Posterior cingulate gyrus (tissue), 11 donors: ENCODE measurements at places on chromosomes 4 and X.
A peak's percentile ranks its signal among the peaks of the same experiment; 100 is the strongest.

DNA sequence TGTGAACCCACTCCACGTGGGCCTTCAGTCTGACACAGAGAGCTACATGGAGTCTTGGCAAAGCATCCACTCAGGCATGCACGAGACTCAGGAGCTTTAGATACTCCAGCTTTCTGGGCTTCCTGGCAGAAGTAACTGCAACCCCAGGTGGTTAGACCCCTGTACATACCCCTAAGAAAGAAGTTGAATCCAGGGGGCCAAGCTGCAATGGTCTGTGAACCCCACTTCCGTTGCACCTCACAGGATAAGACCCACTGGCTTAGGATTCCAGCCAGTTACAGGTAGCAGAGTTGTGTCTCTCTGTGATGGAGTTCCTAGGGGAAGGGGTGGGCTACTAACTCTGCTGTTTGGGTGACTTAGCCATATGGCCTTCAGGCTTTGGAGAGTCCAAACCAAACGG is 21.4 kb upstream of the FAAH2 start:
- no peak for DNase-seq

- DNase-seq = no peak
Observed at GRCh38 chr4:38106886-38107514, 146.8 kb downstream of the PTTG2 start.

DNA sequence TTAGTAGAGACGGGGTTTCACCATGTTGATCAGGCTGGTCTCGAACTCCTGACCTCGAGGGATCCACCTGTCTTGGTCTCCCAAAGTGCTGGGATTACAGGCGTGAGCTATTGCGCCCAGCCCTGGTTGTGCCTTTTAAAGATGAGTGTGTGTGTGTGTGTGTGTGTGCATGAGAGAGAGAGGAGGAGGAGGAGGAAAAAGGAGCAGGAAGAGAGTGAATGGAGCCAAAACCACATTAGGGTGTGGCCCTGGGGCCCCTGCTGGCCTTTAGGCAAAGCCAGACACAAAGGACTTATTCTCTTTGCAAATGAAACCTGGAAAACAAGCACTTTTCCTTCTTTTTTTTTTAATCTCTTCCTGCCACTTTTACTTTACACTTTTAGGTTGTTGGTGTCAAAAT is 48.2 kb upstream of the KLF3 start:
- no peak for DNase-seq

- DNase-seq = no peak
Observed at GRCh38 chr4:3145234-3145924, 70.9 kb downstream of the HTT start.

- no peak for DNase-seq
Observed at GRCh38 chrX:50327235-50327634, 122.7 kb downstream of the CCNB3 start.

DNA sequence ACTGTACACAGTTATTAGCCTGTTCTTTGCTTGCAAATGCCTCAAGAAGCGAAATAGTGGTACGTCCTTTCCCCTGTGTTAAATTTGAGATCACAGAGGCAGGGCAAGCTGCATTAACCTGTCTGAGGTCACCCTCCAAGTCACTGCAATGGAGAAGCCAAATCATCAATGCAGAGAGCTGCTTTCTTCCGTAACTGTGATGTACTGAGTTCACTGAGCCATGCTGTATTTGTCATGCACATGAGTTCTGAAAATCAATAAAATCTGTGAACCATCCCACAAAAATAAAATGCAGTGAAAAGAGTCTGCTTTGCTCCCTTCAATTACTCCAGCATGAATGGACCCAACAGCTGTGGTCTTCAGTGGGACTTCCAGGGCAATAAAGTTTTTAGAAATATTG is 393.5 kb downstream of the KCNIP4 start:
- no peak for DNase-seq

GRCh38 chr4:152640058-152640921 is 39.5 kb downstream of the TMEM154 start:
- DNase-seq = no peak

GRCh38 chr4:93116624-93117023 is 711.9 kb upstream of the ATOH1 start:
- DNase-seq = no peak

DNA sequence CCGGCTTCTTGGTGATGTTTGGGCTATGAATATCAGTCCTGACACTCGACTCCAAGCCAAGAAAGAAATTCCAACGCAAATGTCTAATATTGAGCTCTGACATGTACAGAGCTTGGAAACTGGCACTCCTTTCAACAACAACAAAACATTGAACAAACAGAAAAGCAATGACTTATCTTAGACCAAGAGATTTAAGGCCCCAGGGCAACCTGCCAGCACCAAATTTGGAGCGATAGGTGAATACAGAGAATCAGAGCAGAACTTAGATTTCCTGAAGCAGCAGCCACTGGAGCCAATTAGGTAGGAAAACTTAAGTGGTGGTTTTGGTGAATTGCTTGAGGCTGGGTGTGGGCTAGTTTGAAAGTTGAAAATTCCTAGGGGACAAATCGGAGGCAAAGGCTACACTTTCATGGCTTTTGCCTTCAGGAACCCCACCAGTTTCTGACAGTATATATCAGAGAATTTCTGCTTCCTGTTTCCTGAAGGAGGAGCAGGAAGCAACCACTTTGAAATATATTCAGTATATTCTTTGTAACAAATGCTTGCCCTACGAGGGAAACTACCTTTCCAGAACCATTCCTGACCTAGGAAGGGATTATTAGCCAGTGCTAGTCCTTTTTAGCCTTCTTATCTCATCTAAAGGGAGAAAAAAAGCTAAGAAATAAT is 10.1 kb upstream of the FMR1 start:
- DNase-seq = no peak

GRCh38 chr4:176123710-176124407 is 58.2 kb downstream of the WDR17 start:
- DNase-seq = peak; percentile 66

- DNase-seq = no peak
Observed at GRCh38 chr4:66572949-66573348, 902.7 kb upstream of the EPHA5 start.

- DNase-seq = no peak
Observed at GRCh38 chr4:74661427-74662201, 132.7 kb downstream of the BTC start.

- DNase-seq = no peak
Observed at GRCh38 chrX:71958281-71958675, 47.6 kb downstream of the NHSL2 start.

- no peak for DNase-seq
Observed at GRCh38 chr4:3634894-3635820, 102.9 kb upstream of the LRPAP1 start.

GRCh38 chr4:169233691-169234090 is 37.1 kb downstream of the SH3RF1 start:
- DNase-seq = no peak

DNA sequence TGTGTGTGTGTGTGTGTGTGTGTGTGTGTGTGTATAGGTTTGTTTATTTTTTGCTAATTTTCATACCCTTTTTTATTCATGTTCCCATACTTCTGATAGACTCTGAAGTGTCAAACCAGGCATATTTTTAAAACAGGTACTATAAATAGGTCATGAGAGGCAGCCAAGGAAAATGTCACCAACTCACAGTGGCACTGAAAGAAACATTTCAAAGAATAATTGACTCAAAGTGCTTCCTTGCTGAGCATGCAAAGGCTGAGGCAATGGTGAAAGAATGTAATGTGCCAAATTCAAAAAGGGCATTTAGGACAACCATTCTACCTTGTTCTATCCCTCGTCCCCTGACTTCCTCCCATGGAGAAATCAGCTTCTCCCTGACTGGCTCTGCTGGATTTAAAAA is 95.5 kb downstream of the EIF4E start:
- DNase-seq = no peak

DNA sequence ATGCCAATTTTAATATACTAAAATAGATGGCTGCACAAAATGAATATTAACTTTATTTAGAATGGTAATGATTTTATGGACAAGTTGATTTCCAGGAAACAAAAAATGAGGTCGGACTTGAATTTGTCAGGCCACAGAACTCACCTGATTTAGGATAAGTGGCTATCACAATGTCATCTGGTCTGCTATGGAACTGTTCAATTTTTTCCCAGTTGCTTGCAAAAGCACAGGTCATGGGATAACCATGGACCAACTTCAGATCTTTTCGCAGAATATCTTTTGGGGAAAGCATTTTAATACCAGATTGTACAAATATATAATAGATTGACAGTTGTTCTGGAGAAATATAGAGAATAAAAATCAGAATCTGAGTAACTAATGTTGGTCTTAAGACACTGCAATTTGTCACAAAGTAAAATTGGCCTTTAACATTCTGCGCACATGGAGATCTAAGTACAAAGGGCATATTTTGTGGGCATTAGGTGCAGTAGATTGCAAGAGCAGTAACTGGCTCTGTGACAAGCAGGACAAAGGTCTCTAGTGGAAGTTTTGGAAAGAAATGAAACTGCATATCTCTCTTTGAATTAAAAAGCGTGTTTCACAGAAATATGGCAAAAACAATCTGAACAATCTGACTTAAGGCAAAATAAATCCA is 5.4 kb downstream of the SULT1B1 start:
- no peak for DNase-seq

- no peak for DNase-seq
Observed at GRCh38 chr4:119774840-119775239, 146.2 kb upstream of the PDE5A start.

GRCh38 chr4:85777908-85778631 is 303.1 kb downstream of the ARHGAP24 start:
- DNase-seq = no peak

DNA sequence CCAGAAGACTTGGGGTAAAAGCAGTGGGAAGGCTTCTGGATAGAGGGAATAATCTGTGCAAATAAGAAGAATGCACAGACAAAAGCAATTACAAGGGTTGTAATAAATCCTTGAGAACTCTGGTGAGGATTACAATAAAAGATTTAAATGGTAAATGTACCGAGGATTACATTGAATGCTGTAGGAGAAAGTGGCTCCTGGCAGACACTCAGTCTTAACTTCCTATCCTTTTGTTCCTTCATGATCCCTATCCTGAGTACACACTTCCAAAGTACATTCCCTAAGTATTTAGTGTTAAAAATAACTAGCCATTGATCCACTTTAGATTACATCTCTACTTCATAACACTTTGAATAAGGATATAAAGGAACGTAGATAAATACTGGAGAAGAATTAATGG is 205.4 kb downstream of the SPATA18 start:
- DNase-seq = no peak

GRCh38 chr4:105630670-105631655 is 77.5 kb downstream of the INTS12 start:
- no peak for DNase-seq

DNA sequence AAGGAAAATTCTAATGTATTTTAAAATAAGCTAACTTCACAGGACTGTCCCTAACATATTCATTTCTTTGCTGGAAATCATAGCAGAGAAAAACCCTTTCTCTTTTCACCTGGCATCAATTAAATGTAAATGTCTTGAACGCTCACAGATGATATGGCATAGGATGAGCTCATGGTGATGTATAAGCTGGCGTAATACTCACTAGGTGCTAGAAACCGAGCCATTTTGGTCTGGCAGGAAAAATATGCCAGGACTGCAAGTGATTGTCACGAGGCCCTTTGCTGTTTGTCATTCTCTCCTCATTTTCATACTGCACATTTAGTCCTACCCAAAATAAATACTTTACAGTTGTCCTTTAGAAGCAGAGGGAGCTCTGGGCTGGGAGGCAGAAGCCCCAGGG is 222.7 kb upstream of the LNX1 start:
- no peak for DNase-seq

- DNase-seq = no peak
Observed at GRCh38 chrX:39756086-39756883, 341.5 kb downstream of the BCOR start.

DNA sequence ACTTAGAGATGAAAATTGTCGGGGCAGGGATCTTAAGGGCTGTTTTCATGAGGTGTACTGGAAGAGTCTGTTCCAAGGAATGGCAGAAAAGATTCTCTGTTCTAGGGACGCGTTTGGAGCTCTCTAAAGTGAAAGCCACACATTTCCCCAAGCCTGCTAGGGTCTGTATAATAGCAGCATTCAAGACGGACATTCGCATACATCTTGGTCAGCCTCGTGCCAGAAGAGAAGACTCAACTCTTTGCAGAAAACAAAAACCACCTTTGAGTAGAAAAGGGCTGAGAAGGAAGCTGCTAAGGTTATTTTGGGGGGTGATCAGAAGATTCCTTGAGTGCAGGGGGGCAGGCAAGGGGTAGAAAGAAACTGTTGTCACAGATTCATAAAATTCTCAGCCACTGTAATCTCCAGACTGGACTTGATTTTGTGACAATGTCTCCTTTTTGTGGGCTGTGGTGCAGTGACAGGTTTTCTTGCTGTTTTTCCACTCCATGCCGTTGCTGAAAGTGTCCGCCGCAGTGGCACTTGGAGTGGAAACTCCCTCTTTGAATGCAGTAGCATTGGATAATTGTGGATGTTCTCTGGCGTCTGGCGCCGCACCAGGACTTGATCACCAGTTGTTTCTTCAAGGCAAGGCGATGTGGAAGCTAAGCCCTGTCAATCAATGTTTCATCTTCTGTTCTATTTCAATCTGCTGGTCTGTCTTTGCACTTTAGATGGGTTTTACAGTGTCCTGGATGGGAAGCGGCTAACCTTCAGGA is 2.9 kb downstream of the GYG2 start:
- DNase-seq = no peak

DNA sequence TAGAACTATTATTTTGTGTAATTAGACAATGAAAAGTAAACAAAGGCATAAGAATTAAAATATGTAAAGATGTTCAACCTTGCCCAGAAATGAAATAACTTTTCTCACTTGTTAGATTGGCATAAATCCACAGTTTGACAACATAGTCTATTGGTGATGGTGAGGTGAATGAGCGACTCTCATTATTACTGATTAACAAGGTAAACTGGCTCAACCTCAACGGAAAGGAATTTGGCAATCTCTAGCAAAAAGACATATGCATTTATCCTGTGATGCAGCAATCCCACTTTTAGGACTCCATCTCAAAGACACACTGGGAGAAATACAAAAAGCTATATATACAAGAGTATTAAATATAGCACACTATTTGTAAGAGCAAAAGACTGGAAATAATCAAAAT is 22.3 kb downstream of the UBA6 start:
- no peak for DNase-seq

DNA sequence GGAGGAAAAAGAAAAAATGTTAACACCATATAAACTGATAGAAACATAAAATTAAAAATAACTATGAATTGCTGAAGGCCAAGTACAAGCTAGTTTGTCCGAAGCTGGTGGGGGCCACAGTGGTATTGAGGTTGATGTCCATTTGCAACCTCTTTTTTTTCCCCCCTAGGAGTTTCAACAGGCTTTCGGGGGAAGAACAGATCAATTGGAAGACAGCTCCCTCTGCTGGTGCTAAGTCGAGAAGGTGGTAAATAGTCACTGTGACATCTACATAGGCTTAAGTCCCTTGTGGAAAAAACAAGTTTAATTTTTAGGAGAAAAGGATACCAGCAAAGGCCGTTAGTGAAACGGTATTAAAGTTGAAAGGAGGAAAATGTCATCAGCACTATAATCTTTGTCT is 115.7 kb upstream of the ZXDA start:
- peak; percentile 9 for DNase-seq
